ENCODE measurements at places on chromosomes 12 and 14.

- no peak for DNase-seq
Observed at GRCh38 chr12:111148005-111148404, 220.9 kb downstream of the PHETA1 start.

DNA sequence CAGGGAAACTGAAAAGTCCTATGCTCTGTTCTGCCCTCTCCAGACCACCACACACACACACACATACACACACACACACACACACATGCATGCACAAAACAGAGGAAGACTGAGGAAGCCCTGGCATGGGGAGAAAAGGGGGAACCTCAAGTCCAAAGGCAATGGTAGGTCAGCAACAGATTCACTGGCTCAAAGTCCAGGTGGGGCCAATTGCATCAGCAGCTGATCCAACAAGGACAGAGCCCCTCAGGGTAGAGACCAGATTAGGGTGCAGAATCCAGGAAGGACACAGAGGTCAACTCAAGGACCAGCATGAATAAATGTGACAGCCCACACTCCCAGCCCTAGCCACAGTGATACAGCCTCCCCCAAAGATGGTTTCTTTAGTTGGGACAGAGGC, 425.0 kb upstream of the SOX5 start:
- no peak for DNase-seq

- no peak for DNase-seq
Observed at GRCh38 chr12:29738365-29738764, 45.4 kb downstream of the TMTC1 start.

- DNase-seq: no peak
Observed at GRCh38 chr14:29518335-29518734, 409.3 kb downstream of the PRKD1 start.

DNA sequence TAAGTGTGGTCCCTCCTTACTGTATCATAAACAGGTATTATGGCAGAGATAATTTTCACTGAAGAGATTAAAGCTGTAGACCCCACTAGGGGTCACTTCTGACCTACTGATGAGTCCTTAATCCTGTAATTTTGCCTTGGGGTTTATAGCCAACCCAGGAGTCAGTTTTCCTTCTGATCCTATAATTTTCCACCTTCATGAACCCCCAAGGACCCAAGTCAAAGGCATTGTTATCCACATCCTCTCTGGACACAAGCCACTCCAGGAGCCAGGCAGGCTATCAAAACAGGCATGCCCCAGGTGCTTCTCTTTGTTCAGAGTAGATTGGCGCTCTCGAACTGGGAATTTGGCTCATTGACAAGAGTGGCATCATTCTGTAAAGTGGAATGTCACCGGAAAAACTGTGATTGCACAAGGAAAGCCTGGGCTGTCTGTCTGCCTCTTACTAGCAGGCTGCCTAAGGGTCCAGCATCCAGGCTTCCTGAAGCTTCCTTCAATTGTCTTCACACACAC, 1523.2 kb upstream of the FLRT2 start:
- no peak for DNase-seq

DNA sequence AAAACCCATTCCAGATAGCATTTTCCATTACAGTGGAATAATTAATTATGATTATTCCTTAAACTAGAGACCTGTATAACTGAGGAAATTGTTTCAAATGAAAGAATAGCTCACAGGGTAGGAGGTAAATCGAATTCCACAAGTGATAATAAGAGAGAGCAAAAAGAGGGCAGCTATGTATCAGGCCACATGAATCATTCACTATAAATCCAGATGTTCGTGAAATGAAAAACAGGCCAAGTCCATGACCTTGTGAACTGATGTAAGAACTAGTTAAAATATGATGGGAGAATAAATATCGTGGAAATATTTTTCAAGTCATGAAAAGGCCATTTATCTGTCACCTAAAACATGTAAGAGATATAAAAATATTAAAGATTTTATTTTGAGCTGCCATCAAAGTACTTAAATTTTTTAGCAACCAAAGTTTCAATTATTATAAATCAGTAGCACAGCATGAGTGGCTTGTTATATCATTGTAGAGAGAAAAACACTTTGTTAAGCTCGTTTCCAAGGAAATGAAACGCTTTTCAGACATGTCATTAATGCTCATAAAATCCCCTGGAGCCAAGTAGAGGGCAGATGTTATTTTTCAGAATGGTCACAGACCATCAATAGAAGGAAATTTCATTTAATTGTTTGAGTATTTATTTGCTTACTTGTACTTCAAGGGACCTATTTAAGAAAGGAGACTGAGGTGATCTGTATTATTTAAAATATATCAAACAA, 120.6 kb upstream of the CDKN3 start:
- no peak for DNase-seq

DNA sequence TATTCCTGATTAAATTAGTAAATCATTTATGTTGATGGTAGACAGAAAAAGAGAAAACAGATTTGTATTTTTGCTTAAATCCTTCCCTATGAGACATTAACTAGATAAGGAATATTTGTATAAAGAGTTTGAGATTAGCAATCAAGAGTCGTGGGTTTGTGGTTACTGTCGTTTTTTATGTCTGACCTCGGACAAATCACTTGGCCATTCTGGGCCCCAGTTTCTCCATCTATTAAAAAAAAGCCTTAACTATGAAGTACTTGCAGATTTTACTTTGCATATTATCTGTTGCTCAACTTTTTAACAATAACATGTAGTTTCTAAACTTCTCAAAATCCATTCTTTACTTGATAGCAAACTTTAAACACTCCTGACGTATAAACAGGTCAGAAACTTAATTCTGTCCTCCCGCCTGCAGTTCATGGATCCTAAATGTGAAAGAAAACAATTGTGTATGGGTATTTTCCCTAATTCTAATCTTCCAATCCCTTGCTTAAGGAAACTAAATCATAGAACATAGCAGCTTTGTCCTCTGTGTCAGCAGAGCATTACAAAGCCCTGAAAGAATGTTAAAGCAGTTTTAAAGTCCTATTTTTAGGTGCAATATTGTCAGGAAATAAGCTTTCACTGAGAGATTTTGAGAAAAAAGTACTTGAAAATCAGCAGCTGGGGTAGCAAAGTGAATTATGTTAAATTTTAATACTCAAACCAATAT, 118.2 kb downstream of the GPR135 start:
- DNase-seq: no peak

- DNase-seq: no peak
Observed at GRCh38 chr14:64035143-64035542, 182.3 kb downstream of the SYNE2 start.

DNA sequence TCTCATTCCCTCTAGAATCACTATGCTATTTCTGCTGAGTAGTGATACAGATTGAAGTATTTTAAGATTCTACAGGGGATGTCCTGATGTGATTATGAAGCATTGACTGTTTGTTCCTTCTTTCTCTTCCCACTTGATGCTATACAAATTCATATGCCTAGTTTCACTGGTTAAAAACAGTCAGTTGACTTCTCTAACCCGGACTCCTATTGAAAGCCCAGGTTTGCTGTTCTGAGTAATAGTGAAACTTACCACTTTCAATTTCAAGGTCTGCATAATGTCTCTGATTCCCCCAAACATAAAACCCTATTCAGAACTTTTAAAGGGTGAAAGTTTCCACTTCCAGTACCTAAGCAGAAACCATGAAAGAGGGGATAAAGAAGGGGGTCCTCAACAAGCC, 117.7 kb upstream of the RPL10L start:
- DNase-seq: no peak
